Activated naive CD4-positive, alpha-beta T cell treated with Interleukin-2 at 50 U/mL for 16 hours (primary cell): ENCODE measurements at places on chromosomes 4 and X.
A peak's percentile ranks its signal among the peaks of the same experiment; 100 is the strongest.

GRCh38 chr4:7890635-7891393 is 48.8 kb downstream of the AFAP1 start:
- DNase-seq: no peak

DNA sequence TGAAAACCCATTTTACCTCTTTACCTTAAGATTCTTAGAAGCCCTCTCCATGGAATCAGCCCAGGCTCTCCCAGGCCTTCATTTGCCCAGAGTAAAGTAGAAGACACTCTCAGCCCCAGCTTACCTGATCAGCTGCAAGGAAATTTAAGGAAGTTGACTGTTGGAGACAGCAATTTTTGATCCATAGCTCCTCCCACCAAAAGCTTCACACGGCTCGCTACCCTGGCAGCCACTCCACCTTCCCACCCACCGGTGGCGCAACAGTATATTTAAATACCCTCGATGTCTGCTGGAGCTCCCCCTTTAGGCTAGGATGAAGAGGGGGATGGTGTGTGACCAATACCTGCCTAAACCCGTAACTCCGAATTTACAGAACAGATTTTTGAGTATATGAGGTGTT is 75.4 kb downstream of the MBNL3 start:
- no peak for DNase-seq

DNA sequence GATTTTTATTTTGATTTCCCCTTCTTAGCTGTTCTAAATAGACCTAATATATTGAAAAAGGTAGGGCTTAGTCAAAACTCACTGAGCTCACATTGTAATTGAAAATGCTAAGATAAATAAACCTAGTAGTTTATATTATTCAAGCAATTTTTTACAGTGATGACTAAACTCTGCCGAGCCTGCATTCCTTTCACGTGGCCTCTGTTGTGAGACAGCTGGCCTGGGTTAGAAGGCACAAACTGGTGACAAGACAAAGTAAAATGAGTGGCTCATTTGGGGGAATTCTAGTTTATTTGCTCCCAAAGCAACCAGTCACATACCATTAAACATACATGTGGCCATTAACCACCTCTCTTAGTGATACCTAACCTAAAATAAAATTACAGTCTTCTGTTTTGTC is 169.4 kb upstream of the TEX13C start:
- no peak for DNase-seq

- DNase-seq: peak; percentile 9
Measured at GRCh38 chr4:101155945-101156344, 191.4 kb downstream of the PPP3CA start.

DNA sequence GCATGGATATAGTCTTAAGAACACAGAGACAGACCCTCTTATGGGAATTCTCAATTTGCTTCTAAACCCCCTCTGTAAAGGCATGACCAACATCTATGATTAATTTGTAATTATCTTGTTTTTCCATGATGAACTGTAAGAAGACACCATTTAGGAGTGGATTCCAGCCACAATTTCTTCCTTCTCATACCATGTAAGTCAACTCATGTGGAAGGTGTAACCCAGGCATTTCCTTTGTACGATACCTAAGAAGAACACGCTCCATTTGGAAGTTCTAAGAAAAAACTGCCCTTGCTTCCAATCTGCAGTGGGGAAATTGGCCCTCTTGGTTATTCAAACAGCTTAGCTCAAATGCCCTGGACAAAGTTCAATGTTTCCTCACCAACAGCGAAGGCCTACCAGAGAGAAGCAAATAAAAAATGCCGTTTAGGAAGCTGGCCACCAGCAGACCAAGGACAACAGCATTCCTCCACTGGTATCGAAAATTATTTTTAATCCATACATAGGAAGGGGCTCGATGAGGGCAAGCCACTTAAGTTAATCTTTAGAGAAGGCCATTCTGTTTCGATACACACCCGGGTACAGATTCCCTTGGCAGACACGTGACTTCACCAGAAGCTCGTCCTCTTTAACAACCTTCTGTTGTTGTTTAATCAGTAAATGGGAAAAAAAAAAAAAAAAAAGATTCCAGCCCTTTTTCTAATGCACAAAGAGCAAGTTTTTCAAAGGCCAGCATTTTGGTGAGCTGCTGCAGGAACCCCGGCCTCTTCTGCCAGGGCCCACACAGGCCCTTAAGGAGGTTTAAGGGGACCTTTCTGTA is 2.6 kb downstream of the DHRSX start:
- no peak for DNase-seq

GRCh38 chrX:44432641-44433040 is 89.2 kb upstream of the EFHC2 start:
- no peak for DNase-seq

- DNase-seq: no peak
Measured at GRCh38 chr4:31125496-31125895, 405.3 kb downstream of the PCDH7 start.

GRCh38 chr4:59643682-59644081 is 1556.4 kb upstream of the ADGRL3 start:
- no peak for DNase-seq

DNA sequence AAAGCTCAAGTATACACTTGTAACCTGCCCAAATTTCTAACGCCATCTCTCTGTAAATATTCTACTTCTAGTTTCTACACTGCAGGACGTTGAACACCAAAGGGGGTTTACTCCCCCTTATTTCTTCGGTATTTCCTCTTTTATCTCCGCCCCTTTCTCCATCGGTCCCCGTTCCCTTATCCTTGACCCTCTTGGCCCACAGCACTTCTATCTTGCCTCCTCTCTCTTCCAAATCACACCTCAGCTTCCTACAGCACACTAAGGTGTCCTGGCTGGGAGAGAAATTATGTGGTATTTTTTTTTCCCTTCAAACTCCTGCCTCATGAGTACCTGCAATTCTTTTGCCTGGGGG is 715 bp downstream of the ZMAT1 start:
- DNase-seq: no peak

- DNase-seq: no peak
Measured at GRCh38 chrX:10199212-10199611, 42.4 kb downstream of the CLCN4 start.

GRCh38 chr4:78610546-78611214 is 59.1 kb downstream of the ANXA3 start:
- no peak for DNase-seq

DNA sequence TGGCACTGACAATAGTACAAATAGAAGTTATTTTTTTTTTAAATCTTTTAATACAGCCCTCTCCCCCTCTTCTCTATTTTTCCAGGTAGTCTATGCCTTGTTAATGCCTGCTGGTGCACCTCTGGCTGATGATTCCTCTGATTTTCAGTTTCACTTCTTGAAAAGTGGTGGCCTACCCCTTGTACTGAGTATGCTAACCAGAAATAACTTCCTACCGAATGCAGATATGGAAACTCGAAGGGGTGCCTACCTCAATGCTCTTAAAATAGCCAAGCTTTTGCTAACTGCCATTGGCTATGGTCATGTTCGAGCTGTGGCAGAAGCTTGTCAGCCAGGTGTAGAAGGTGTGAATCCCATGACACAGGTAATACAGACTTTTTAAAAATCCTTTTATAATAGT is 99.1 kb downstream of the USP9X start:
- DNase-seq: no peak

DNA sequence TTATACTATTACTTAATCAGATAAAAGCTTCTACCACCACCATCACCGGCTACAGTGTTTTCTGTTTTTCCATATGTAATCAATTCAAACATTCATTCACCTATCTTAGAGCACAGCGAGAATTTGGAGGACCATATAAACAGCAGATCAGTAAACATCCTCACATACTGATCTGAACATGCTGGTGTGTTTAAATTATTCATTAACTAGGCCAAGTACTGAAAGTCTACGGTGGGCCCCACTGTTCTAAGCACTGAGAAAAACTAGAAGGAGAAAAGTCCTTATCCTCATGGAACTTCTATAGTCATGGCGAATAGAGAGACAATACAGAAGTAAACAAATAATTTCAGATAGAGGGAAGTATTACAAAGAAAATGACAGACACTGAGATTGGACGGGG is 176.6 kb downstream of the NR3C2 start:
- DNase-seq: no peak

GRCh38 chr4:147194114-147194513 is 248.4 kb upstream of the TTC29 start:
- DNase-seq: no peak

- DNase-seq: peak; percentile 3
Measured at GRCh38 chrX:47247206-47247998, 14.6 kb downstream of the USP11 start.

DNA sequence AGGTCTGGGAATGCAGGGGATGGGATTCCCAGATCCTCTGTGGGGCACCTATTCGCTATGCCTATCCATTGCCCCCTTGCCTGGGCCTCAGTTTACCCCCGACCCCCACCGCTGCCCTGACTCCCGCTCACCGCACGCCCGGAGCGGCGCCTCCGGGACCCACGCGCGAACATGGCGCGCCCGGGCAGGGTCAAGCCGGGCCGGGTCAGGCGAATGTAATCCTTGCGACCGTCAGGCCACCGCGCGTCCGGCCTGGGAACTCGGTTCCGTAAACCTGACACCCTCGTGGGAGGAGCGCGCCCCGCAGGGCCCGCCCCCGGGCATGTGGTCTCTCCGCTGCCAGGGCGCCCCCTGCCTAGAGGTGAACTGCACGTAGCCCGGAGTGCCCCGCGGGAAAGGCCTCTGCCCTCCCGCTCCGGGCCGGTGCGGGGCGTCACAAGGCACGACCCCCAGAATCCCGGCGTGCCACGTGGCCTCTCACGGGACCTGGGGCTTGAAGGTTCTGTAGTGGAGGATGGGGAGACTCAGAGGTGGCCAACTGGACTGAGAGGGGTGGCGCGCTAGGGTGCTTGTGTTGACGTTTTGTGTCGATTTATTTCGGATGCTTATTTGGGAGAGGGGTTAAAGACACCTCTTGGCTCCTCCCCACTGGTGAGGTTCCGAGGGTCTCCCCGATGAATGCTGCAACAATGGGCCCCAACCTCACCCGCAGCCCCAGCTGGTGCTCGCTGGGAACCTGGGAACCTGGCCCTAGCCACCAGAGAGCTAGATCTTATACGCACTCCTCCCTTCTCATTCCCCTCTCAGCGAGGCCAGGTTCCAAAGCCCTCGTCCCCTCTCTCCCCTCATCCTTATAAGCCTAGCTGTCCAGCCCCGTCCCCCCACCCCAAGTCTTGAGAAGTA is at the start of gene PRICKLE3:
Gene PRICKLE3, minus strand, starts transcription at position 249 of the 903 bp plus-strand sequence. Its CDS starts 76 bp downstream, at position 173.
- DNase-seq: peak; percentile 75

DNA sequence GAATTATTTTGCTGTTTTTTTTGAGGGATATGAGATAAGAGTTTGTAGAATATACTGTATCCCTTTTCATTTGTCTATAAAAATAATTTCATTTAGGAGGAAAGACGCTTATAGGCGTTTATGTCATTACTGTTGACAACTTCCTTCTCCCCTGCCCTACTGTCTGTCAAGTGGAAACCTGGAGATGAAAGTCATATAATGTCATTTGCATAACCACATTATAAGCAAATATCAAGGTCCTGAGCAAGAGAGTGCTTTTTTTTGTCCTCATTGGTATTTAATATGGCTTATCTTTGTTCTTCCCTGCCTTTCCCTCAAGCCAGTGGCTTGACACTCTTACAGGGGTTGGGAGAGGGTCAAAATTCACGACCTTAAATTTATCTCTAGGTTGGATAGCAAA is 55.8 kb downstream of the LRP2BP start:
- no peak for DNase-seq

DNA sequence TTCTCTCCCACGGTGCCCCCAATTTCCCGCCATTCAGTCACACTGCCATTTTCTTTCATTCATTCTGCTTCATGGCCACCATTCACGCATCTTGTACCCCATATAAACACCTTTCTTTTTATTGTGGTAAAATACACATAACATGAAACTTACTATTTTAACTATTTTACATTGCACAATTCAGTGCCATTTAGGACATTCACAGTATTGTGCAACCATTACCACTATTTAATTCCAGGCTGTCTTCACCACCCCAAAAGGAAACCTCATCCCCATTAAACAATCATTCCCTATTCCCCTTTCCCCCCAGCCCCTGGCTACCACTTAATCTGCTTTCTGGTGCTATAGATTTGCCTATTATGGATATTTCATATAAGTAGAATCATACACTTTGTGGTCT is 15.9 kb downstream of the SPACA5 start:
- DNase-seq: no peak

GRCh38 chr4:54729256-54729655 is 71.5 kb downstream of the KIT start:
- no peak for DNase-seq

- DNase-seq: no peak
Measured at GRCh38 chrX:110395877-110396276, 37.2 kb downstream of the RTL9 start.

DNA sequence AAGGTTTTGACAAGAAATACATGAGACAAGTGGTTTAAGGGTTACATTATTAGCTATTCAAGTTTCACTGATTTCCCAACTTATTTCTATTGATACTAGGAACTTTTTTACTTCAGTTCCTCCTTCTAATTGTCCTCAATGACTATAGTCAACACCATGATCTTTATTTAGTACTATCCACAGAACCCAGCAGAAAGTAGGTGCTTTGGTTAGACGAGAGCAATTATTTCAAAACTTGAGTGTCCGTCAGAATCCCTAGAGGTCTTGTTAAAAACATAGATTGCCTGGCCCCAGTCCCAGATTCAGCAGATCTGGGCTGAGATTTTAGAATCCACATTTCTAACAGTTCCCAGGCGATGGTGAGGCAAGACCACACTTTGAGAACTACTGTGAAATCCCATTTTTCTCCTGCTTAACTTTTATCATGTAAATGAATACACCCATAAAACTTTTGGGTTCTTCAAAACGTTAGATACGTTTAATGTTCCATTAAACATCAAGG is 17.9 kb downstream of the EXOC1 start:
- no peak for DNase-seq

- no peak for DNase-seq
Measured at GRCh38 chr4:13626492-13627177, 890 bp downstream of the BOD1L1 start.

- no peak for DNase-seq
Measured at GRCh38 chr4:163688856-163689255, 194.4 kb downstream of the TMA16 start.

DNA sequence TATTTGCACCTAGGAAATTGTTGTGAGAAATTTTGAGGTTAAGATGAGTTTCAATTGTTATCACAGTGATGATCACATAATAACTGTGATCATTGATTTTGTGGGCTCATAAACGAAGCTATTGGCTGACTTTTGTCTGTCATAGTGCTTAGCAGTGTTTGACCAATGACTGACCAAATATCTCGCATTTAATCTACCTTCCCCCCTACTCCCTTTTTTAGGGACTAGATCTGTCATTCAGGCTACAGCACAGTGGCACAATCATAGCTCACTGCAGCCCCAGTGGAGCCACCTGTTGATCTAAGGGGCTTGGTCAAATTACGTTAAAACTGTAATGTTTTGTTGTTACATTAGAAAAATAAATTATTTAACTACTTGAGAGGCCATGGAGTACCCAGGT is 1.5 kb downstream of the FUNDC2 start:
- no peak for DNase-seq
